Activated gamma-delta T cell treated with anti-CD3 and anti-CD28 coated beads, Interleukin-2, amount 50 U/mL, for 16 hours (primary cell): ENCODE measurements at places on chromosomes 7 and 10.

- no peak for DNase-seq
Observed at GRCh38 chr7:12638851-12639456, 48.5 kb upstream of the ARL4A start.

- no peak for DNase-seq
Observed at GRCh38 chr10:74488907-74489306, 337.5 kb upstream of the KAT6B start.

DNA sequence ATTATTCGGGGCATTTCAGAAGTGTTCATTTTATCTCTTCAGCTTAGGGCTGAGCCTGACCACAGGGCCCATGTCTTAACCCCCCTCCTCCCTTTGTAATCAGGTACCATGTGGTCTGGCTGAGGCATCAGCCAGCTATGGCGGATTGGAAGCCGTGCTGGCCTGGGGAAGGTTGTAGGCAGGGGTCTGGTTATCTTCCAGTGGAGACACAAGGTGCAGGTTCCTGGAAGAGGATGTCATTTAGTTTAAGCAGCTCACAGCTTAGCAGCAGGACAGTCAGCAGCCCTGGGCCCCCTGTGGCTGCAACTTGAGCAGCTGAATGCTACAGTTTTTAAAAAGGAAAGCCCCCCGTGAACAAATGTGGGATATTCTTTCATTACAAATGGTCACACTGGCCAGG, 22.1 kb downstream of the BAG3 start:
- DNase-seq: no peak

- no peak for DNase-seq
Observed at GRCh38 chr7:17093461-17093860, 205.0 kb upstream of the AHR start.

- no peak for DNase-seq
Observed at GRCh38 chr10:85413570-85413969, 953.0 kb downstream of the GRID1 start.

DNA sequence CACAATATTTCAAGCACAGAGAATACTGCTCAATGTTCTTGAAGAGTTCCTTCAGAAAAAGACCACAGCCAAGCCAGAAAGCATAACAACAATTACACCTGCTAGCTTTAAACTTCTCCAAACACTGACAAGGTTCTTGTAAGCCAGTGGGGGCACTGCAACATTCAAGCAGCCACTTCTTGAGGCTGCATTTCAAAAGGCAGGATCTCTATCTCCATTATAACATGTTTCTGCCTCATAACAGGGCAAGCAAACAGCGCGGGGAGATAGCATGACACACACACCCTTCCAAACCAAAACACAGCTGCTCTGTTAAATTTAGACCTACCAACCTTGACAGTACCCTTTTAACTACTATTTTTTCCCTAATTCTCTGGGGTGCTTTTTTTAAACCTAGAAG, 30.8 kb downstream of the CHCHD3 start:
- no peak for DNase-seq

DNA sequence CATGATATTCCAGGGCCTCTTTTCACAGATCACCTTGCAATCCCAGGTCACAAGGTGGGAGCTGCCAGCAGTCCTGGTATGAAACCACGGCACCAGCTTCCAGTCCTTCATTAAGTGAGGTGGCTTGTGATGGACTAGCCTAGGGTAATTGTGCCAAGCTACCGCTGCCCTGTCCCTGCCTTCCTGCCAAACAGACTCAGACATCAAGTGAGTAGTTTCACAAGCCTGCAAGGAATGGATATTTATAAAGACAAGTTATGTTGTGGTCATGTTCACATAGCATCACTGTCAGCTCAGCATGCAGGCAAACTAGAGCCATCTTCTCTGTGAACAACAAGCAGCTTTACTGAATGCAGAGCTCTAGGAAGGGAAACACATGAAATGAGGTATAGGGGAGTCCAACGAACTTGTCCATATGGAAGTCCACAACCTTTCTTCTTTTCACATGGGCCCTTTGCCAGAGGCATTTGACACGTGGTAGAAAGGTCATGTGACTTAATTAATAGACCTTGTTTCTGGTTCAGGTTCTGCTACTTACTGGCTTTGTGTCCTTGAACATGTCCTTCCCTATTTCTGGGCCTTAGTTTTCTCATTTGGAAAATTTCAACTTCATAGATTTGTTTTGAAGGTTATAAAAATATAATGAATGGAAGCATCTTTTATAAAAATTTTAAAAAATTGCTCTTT, 1061.2 kb downstream of the KCNMA1 start:
- no peak for DNase-seq

DNA sequence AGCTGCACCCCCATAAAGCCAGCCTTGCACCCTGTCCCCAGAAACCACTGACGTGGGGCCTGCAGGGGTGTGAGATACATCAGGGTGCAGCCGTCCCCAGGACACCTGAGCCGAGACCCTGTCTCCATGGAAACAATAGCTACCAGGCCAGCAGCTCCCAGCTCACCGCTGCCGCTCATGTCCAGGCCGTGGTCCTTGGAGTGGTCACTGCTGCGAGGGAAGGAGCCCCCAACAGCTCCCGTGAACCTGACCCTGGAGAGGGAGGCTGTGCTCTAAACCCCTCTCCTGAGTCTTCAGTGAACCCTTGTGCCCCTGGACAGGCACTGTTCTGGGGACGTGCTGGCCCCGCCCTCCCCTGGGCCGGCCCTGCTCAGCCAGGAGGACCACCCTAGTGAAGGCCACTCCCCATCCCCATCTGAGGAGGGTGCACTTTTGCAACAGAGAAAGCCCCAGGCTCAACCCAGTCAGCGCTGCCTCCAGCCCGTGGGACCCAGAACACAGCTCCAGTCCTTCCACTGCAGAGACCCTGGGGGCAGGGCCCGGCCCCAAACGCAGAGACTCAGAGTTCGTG, 19.6 kb upstream of the INPP5A start:
- DNase-seq: no peak
